ENCODE measurements at places on chromosomes 12 and 14.
A peak's percentile ranks its signal among the peaks of the same experiment; 100 is the strongest.

GRCh38 chr12:48192861-48193260, 9.4 kb downstream of the CCDC184 start:
- no peak for DNase-seq

GRCh38 chr12:11183011-11183410, 3.7 kb downstream of the TAS2R42 start:
- no peak for DNase-seq

DNA sequence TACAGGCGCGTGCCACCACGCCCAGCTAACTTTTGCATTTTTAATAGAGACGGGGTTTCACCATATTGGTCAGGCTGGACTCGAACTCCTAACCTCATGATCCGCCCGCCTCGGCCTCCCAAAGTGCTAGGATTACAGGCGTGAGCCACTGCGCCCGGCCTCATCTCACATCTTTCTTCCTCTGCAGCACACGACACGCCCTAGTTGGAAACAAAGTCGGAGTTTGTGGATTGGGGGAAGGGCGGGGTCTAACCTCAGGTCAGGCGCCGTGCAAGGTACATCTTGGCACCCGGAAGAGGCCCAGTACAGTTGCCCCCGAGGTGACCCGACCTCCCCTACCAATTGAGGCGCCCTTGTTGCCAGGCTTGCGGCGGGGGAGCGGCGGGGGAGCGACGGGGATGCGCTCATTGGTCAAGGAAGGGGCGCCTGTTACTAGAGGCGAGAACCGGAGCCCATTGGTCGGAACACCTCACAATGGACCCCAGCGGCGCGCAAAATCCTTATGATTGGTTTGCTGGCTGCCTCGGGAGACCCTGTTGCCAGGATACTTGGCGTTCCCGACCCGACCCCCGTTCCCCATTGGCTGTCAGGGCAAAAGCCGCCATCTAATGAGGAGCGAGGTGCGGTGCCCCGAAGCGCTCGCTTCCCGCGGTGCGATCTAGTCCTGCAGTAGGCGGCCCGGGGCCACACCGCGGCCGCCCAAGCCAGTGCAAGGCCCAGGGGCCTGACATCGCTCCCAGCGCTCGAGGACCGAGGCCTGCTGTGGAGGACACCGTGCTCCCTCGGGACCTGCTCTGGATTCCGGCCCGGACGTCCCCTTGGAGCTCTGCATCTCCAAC, at the start of gene REC8:
Gene REC8 (plus strand): TSS at position 659 of the 839 bp plus-strand sequence. CDS start 473 bp downstream, outside the sequence.
- peak; percentile 85 for DNase-seq

DNA sequence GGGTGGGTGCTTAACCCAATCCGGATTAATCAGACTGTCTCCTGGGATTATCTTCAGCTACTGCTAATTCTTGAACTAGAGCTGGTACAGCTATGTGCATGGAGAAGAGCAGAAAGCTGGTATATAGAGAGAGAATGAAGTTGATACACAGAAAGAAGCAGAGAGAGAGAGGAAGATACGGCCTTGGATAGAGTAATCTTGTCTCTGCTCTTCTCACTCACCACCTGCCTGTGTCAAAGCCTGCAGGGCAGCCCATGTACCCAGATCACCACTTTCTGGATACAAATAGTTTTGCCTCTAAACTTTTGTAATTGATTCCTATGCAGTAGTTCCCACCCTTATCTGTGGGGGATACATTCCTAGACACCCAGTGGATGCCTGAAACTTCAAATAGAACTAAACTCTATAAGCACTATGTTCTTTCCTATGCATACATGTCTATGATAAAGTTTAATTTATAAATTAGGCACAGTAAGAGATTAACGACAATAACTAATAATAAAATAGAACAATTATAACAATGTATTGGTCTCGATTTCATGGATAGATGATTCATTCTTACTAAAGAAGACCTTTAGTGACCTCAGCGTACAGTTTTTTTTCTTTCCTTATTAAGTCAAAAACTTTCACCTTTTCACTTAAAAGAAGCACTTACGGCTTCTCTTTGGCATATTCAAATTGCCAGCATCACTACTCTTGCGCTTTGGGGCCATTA, 45.5 kb downstream of the YEATS4 start:
- DNase-seq: no peak

GRCh38 chr14:74855945-74856344, 20.0 kb downstream of the PROX2 start:
- no peak for DNase-seq

GRCh38 chr14:38150075-38150474, 57.6 kb upstream of the SSTR1 start:
- DNase-seq: no peak

DNA sequence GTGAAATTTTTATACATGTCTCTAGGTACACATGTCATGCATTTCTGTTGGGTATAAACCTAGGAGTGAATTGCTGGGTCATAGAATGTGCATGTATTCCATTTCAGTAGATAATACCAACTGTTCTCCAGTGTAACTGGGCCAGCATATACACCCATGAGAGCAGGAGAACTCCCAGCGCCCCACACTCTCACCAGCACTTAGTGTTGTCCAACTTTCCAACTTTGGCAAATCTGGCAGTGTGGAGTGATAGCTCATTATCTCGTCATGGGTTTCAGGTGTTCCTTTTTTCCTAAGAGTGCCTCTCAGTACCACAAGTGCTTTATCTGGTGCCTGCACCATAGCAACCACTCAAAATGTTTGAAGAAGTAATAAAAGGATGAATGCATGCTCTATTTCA, 40.1 kb downstream of the NGB start:
- no peak for DNase-seq
